NCI-H1930 (cell line): ENCODE measurements at places on chromosomes 5 and 9.
A peak's percentile ranks its signal among the peaks of the same experiment; 100 is the strongest.

GRCh38 chr5:165859251-165859650 lies 2353.8 kb downstream of the MAT2B start:
- no peak for DNase-seq

GRCh38 chr5:30100929-30101328 lies 1092.6 kb upstream of the CDH6 start:
- DNase-seq = peak; percentile 75

GRCh38 chr5:94784536-94785505 lies 166.4 kb downstream of the SLF1 start:
- no peak for DNase-seq

GRCh38 chr5:54379590-54379989 lies 69.2 kb upstream of the ARL15 start:
- DNase-seq = no peak

DNA sequence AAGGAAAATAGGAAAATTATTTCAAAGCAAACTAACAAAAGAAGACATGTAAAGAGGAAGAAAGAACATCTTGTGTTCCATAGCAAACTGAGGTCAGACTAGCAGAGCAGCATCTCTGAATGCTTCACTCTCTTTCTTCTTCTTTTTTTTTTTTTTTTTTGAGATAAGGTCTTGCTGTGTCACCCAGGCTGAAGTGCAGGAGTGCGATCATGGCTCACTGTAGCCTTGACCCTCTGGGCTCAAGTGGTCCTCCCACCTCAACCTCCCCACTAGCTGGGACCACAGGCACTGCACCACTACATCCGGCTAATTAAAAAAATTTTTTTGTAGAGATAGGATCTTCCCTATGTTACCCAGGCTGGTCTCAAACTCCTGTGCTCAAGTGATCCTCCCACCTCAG lies 36.6 kb downstream of the MELK start:
- no peak for DNase-seq

DNA sequence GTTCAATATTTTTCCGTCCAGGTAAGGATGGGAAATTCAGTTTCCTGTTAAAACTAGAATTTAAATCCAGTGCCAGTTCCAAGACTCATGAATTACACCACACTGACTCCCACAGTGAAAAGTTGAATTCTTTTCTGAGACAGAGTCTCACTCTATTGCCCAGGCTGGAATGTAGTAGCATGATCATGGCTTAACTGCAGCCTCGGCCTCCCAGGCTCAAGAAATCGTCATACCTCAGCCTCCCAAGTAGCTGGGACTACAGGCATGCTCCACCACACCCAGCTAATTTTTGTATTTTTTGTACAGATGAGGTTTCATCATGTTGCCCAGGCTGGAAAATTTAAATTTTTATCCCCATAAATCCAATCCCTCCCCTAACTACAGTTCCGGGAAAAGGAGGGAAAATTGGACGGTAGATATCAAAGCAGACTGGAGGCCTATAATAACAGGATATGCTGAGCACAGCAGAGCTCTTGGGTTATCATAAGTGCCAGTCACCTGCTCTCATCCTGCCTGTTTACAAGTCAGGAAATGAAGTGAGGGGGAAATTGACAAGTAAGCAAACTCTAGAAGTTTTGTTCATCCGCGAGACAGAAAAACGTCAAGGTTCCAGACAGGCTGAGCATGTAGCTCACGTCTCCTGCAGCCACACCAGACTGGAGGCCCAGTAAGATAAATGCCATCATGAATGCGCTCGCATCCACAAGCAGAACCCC lies 105.7 kb downstream of the UGCG start:
- DNase-seq = no peak

DNA sequence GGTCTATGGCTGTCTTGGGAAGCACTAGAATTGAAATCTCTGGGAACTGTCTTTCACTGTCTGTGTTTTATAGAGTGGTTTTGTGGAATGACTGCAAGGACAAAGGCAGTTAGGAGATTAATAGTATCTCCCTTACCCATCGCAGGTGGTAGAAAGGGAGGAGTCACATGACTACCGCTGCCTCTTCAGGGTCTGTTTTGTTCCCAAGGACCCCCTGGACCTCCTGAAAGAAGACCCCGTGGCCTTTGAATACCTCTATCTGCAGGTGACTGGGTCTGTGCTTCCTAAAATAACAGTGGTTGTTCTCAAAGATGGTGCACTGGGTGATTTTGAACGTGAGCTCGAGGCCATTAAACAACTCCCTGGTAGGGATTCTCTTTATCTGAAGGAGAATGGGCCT lies 22.8 kb upstream of the TRMT10B start:
- DNase-seq = no peak

- DNase-seq = no peak
Measured at GRCh38 chr9:114613087-114613486, 2.0 kb downstream of the TMEM268 start.

DNA sequence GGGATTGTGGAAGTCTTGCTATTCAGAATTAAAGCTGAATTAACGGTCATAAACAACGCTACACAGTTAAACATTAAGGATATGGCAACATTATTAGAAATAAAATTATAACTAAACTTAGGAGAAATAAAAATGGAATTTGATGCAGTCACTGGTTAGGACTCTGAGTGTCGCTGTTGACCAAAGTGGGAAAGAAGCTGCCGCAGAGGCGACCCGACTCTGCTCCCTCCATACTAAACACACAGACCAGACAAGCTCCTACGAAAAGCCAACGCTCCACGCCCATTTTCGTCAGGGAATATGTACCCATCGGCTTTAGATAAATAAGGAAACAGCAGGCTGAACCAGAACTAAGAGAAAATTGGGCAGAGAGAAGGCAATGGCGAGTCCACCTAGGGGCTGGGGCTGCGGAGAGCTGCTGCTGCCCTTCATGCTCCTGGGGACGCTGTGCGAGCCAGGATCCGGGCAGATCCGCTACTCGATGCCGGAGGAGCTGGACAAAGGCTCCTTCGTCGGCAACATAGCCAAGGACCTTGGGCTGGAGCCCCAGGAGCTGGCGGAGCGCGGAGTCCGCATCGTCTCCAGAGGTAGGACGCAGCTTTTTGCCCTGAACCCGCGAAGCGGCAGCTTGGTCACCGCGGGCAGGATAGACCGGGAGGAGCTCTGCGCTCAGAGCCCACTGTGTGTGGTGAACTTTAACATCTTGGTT lies at the start of gene PCDHGA5:
Gene PCDHGA5, plus strand, starts transcription at position 211 of the 709 bp plus-strand sequence. Its CDS starts 169 bp downstream, at position 380.
- no peak for DNase-seq
